ENCODE measurements at places on chromosomes 4 and X.

GRCh38 chr4:128006592-128006991 is 41.4 kb downstream of the ABHD18 start:
- DNase-seq, result no peak

- DNase-seq, result no peak
These were observed 7.7 kb downstream of the HPGDS start for GRCh38 chr4:94334962-94335361.

DNA sequence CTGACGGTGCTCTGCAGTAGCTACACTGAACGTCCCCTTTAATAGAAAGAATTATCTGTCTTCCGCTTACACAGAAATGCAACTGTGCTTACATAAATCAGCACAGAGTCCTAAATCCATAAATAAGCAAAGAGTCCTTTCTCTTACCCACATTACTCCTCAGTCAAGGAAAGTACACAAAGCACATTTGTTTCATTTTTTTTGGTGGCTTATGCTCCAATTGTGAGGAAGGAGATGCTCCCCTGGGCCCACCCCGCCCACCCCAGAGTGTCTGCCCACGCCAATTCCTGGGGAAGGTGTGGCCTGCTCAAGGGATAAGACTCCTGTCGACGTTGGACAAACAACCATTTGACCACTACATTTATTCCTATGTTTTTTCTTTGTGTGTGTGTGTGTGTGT is 53.8 kb downstream of the CPLX1 start:
- no peak for DNase-seq

GRCh38 chrX:41265615-41266014 is 68.3 kb upstream of the DDX3X start:
- DNase-seq, result no peak

DNA sequence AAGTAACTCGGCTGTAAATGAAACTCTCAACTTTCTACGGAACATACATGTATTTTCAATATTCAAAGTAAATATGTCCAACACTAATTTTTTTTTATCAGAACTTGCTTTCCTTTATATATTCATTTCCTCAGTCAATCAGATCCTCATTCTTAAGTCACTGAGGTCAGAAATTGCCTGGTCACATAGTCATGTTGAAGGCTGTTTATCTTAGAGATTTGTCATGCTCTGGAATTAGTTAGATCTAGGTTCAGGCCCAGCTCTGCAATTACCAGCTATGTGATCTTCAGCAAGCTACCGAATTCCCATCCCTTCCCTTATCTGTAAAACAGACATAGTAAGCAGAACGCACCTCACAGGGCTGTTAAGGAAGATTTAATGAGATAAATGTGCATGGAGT is 228.8 kb downstream of the SPCS3 start:
- no peak for DNase-seq

DNA sequence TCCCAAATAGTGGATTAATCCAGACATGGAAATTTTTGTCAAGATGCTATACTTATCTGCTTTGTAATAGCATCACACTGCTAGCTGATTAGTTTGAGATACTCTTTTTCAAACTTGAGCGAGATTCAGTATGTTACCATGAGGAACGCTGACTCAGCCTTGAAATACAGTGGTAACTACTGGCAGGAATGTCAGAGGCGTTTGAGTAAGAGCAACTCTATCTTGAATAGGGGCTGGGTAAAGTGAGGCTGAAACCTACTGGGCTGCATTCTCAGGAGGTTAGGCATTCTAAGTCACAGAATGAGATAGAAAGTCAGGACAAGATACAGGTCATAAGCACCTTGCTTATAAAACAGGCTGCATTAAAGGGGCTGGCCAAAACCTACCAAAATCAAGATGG is 2519.6 kb downstream of the ARAP2 start:
- DNase-seq, result no peak

- DNase-seq, result no peak
These were observed 105.5 kb upstream of the PSAPL1 start for GRCh38 chr4:7540206-7540605.

DNA sequence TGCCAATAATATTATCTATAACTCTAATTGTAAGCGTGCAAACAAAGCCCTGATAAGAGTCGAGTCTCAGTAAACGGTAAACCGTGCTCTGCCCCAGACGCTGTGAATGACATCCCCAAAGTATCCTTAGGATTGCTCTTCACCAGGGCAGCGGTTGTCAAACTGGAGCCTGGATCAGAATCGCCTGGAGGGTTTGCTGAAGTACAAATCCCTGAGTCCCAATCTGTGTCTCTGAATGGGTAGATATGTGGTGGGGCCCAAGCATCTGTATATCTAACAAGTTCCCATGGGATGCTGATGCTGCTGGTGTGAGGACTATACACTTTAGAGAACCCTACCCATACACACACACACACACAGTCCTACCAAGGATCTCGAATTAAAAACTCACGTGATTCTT is 813 bp upstream of the APBB2 start:
- DNase-seq, result no peak

DNA sequence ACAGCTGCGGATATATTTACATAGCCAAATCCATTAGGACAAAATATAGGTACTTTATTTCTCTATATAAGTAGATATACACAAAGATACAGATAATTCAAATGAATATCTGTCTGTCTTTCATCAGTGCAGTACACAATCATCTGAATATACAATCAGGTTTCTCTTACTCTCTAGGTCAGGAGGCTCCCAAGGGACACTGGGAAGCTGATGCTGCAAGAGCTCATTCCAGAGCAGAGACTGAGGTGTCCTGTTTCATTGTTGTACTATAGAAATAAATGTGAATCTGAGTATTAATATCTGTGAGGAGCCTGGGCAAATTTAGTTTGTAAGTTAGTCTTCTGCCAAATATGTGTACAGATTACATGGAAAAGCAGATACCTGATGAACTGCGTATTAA is 4.2 kb downstream of the TLL1 start:
- DNase-seq, result no peak

DNA sequence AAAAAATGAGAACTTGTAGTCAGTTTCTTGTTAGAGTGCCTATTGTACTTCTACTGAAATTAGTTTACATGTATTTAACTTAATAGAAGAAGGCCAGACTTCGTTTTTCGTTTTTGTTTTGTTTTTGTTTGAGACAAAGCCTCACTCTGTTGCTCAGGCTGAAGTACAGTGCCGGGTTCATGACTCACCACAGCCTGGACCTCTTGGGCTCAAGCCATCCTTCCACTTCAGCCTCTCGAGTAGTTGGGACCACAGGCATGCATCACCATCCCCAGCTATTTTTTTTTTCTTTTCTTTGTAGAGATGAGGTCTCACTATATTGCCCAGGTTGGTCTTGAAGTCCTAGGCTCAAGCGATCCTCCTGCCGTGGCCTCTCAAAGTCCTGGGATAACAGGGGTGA is 793.9 kb downstream of the ADGRL3 start:
- no peak for DNase-seq

GRCh38 chrX:119389214-119389613 is 9.9 kb upstream of the SLC25A43 start:
- DNase-seq, result no peak

DNA sequence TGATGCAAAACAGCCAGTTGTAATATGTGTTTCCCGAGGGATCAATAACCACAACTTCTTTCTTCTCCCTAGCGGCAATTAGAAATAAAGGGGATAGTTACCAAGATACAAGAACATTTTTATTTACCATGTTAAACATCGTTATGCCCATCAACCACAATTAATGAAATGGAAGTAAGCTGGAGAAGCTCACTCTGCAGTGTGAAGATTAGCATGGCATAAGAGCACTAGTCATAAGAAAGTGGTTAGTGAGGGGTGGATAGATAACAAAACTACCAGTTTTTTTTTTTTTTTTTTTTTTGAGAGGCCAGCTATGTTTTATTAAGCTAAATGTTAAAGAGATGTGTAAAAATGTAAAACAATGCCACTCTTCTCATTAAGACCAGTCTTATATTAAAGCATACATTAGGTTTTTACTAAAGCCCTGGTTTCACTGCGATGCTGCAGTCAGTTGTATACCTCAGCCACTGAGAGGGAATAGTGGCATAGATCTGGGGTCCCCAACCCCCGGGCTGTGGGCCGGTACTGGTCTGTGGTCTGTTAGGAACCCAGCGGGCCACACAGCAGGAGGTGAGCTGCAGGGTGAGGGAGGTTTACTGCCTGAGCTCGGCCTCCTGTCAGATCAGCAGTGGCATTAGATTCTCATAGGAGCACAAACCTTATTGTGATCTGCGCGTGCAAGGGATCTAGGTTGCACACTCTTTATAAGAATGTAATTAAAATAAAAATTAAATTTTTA is 27.9 kb upstream of the NFXL1 start:
- no peak for DNase-seq

- no peak for DNase-seq
These were observed 52.3 kb upstream of the TRPC5OS start for GRCh38 chrX:111823703-111824102.

- no peak for DNase-seq
These were observed 348.2 kb downstream of the PDGFC start for GRCh38 chr4:156623376-156623775.

DNA sequence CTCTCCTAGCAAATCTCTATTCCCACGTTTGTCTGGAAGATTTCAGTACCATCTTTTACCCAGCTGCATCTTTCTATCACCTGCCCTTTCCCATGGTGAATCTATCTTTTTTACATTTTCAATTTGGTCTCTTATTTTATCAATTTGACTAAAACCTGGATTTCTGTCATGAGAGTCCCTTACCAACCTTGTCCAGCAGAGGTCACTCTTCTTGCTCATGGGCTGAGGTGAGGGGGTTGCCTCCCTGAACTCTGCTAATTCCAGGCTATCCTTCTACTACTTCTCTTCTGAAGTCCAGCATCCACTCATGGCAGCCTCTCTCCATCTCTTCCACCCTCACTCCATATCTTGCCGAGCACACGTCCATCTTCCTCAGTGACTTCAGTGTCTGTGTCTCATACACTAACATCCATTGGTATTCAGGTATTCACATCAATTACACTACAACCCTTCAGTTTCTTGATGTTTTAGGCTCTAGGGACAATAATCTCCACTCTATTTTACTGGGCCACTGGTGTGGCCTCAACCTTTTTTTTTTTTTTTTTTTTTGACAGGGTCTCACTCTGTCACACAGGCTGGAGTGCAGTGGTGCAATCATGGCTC is 17.8 kb upstream of the ZNF827 start:
- peak; percentile 40 for DNase-seq

GRCh38 chrX:54357414-54358377 is at the start of gene WNK3:
WNK3 (minus strand) TSS chrX:54358046.
- DNase-seq, result peak; percentile 82

DNA sequence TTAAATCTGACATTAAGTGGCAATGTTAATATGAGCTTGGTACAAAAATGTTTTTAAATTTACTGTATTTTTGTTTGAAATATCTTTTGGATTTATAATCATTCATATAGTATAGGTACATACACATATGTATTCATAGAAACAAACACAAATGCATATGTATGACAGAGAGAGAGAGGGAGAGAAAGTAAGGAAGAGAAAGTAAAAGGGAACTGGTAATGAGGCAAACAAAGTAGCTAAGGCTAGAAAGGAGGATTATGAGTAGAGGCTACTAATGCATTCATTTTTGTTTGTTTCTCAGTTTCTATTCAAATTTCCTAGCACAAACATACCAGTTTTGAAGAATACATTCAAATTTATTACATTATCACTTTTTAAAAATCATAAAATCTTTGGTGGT is 132.4 kb downstream of the GLRA3 start:
- DNase-seq, result no peak

- DNase-seq, result no peak
These were observed 17.7 kb downstream of the SLC10A6 start for GRCh38 chr4:86831262-86832130.

DNA sequence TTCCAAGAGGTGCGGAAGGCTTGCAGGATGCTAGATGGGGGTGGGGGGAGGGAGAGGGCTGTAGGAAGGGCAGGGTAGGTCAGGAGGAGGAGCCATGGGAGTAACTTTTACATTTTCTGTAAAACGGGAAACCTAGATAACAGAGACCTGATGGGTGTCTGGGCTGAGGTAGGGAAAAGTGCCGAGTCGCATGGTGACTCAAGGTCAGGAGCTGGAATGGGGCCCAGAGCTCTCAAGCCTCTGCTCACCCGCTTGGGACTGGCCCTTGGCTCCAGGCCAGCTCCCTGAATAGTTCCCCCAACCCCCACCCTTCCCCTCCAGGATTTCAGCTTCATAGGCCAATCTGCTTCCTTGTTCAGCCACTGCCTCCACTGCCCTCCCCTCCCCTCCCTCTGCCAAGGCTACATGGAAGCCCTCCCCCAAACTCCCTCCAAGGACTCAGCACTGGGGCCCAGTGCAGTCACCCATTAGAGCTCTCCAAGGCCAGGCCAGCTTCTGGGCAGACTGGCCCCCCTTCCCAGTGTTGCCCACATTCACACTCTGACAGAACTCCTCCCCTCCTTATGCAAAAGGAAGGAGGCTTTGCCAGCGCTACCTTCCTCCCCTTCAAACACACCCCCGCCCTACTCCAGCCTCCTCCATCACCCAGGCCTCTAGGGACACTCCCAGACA is 43.6 kb downstream of the TSC22D3 start:
- peak; percentile 88 for DNase-seq

DNA sequence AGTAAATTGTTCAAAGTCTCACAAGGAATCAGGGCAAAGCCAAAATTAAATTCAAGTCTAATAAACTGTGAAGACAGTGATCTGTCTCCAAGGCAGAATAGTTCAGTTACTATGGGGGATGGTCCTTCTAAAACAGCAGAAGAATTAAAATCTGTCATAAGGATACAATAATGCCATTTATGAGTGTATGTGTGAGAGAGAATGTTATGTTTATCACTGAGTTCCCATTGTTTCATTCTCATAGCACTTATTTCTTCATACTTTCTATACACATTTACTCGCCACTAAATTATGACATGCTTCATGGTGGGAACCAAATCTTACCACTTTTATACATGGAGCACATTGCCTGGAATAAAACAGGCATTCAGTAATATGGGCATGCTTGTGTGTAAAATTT is 102.5 kb downstream of the AMMECR1 start:
- no peak for DNase-seq

GRCh38 chrX:105753411-105753810 is 68.9 kb upstream of the NRK start:
- DNase-seq, result no peak

- no peak for DNase-seq
These were observed 83.9 kb downstream of the POLA1 start for GRCh38 chrX:24777660-24778059.

DNA sequence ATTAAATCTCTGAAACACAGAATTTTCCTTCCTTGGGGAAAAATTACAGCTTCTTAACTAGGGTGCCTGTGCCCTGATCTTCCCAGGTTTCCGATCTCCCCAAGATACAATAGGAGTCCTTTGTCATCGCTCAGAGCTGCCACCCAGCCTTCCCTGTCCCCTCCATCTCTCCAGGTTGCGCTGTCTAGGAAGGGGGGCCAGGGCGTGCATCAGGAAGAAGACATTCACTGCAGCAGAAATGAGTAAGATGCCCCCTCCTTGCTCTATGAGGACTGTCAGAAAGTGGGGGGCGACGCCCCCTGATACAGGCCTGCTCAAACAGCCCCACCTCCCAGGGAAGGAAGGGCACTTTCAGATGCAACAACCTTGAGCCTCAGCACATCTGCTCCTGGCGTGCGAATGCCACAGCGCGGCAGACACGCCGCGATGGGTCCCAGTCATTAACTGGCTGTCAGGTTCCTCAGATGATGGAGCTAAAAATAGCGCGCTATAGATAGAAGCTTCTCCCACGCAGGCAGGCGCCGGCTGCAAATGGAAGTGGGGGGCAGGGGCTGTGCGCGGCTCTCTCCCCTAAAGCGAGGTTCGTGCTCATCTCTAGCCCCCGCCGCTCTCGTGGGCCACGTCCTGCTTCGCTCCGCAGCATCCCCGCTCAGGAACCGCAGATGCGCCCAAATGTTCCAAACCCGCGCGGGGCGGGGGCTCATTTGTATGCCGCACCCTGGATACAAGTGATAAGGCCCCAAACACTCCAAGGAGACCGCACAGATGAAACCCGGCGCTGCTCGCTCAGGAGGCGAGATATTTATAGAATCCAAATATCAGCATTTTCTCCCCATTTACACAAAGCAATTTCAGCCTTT is 57.6 kb upstream of the LGI2 start:
- DNase-seq, result no peak

Measured in NT2/D1 (cell line).